Naive B cell (primary cell): ENCODE measurements at places on chromosomes 12 and 14. TPM values are rescaled to one million over a fixed set of nuclear protein-coding genes. Genes with fewer than 3 reads are reported as not detected.

The TAS2R7 gene
- polyA plus RNA-seq = not detected

The NGB gene
- polyA plus RNA-seq = not detected

The NPFF gene
- polyA plus RNA-seq = not detected

The CIT gene
- polyA plus RNA-seq = not detected

The CMKLR1 gene
- polyA plus RNA-seq = not detected

The P2RX7 gene
- polyA plus RNA-seq = 1.2 TPM

DNA sequence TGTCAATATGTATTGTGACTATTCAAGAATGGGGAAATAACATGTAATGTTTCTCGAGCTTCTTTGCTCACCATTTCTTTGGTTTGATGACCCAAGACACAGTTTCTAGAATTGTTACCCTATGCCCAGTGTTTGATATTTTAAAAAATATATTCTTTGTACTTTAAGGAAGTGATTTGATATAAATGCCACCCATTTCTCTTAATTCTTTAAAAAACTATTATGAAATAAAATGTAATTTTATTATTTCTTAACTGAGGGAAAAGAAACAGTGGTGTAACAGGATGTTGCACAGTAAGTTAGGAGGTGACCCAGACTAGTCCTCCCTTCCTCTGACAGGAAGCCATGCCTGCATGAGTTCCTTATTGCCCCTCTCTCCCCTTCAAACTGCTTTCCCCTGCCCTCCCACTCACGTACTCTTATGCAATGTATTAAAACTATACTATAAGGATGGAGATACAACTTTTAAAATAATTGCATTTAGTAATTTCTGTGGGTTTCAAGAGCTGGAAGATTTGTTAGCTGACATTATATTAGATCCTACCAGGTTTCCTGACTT is 279.4 kb downstream of the TMTC2 start:
- no peaks in the 10 kb centered on the region for H3K27me3 ChIP-seq
- no peak overlapping the region for H3K27ac ChIP-seq
- H3K36me3 ChIP-seq = no peaks in the 10 kb centered on the region
- H3K4me1 ChIP-seq = no peaks in the 10 kb centered on the region

DNA sequence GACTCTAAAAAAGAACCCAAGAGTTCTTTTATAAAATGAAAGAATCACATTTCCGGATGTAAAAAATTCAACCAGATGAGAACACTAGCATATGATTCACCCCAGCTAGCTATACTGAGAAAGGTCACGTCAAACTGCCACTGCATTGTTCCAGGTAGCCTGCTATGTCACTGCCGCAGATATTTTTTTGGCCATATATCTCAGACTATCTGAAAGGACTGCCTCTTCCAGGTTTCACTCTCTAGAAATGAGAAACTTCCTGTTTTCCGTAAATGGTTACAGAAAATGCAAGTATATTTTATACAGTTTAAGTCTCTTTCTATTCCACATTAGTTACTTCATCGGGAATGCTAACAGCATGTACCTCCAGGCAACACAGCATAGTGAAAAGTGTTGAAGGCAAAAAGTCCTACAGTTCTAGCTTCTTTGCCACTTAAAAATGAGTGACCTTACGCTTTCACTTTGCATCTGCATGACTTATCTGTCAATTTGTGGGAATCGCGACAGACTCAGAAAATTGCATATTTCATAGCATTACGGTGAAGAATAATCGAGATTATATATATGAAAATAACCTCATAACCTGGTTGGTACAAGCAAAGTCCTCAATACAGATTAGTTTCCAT is 105.2 kb downstream of the MED13L start:
- peak overlapping the region; percentile 55 for H3K27ac ChIP-seq
- no peaks in the 10 kb centered on the region for H3K27me3 ChIP-seq
- H3K36me3 ChIP-seq = no peaks in the 10 kb centered on the region
- H3K4me1 ChIP-seq = peaks cover 57% of the 10 kb centered on the region
- peak overlapping the region; percentile 53 for H3K4me3 ChIP-seq
- DNase-seq = peak; percentile 23

GRCh38 chr14:61780125-61780524 is 17.9 kb downstream of the SNAPC1 start:
- no peak for DNase-seq
- no peak overlapping the region for H3K4me3 ChIP-seq

GRCh38 chr14:58805605-58806409 is 168.0 kb downstream of the DACT1 start:
- H3K4me1 ChIP-seq = no peaks in the 10 kb centered on the region
- H3K36me3 ChIP-seq = no peaks in the 10 kb centered on the region
- DNase-seq = no peak
